ENCODE measurements at places on chromosomes 5 and 9. TPM values are rescaled to one million over a fixed set of nuclear protein-coding genes. Genes with fewer than 3 reads are reported as not detected.

GRCh38 chr9:88064554-88064953 lies 73.7 kb downstream of the SPATA31C2 start:
- no peaks in the 10 kb centered on the region for H3K36me3 ChIP-seq
- H3K27ac ChIP-seq = no peak overlapping the region
- H3K4me1 ChIP-seq = no peaks in the 10 kb centered on the region
- no peak overlapping the region for H3K4me3 ChIP-seq
- no peak for DNase-seq

GABBR2 gene
- total RNA-seq = not detected

ANKRD20A1 gene
- total RNA-seq = not detected

GRCh38 chr9:722388-722980 lies 119.0 kb upstream of the DMRT1 start:
- H3K36me3 ChIP-seq = no peaks in the 10 kb centered on the region
- no peaks in the 10 kb centered on the region for H3K4me1 ChIP-seq
- H3K27ac ChIP-seq = no peak overlapping the region
- H3K27me3 ChIP-seq = peaks cover 8% of the 10 kb centered on the region
- H3K4me3 ChIP-seq = no peak overlapping the region

- H3K27me3 ChIP-seq = peaks cover 3% of the 10 kb centered on the region
- DNase-seq = peak; percentile 48
- peaks cover 49% of the 10 kb centered on the region for H3K4me1 ChIP-seq
- peak overlapping the region; percentile 88 for H3K27ac ChIP-seq
- H3K36me3 ChIP-seq = peaks cover 18% of the 10 kb centered on the region
Observed at GRCh38 chr5:139272471-139273321, 20.8 kb upstream of the MATR3 start.

GRCh38 chr9:120890320-120891244 lies 13.6 kb upstream of the PHF19 start:
- peak; percentile 71 for DNase-seq
- peak overlapping the region; percentile 99 for H3K27ac ChIP-seq
- H3K4me3 ChIP-seq = peak overlapping the region; percentile 62
- peaks cover 94% of the 10 kb centered on the region for H3K4me1 ChIP-seq
- H3K27me3 ChIP-seq = no peaks in the 10 kb centered on the region

PCSK1 gene
- total RNA-seq = not detected

- DNase-seq = no peak
- no peaks in the 10 kb centered on the region for H3K36me3 ChIP-seq
- peaks cover 62% of the 10 kb centered on the region for H3K27me3 ChIP-seq
- no peak overlapping the region for H3K4me3 ChIP-seq
- H3K27ac ChIP-seq = no peak overlapping the region
Observed at GRCh38 chr5:52985306-52985705, 3.8 kb upstream of the ITGA2 start.

GLDC gene
- 0.50 TPM for total RNA-seq

- H3K4me3 ChIP-seq = no peak overlapping the region
- H3K27me3 ChIP-seq = no peaks in the 10 kb centered on the region
- H3K27ac ChIP-seq = no peak overlapping the region
- H3K4me1 ChIP-seq = peaks cover 5% of the 10 kb centered on the region
Observed at GRCh38 chr5:56190497-56190896, 42.6 kb downstream of the ANKRD55 start.

PCDHB2 gene
- not detected for total RNA-seq

FNIP1 gene
- total RNA-seq = 24.8 TPM

GRCh38 chr9:33638391-33638915 lies 114.4 kb downstream of the ANKRD18B start:
- no peaks in the 10 kb centered on the region for H3K4me1 ChIP-seq
- DNase-seq = no peak

LCN1 gene
- not detected for total RNA-seq

DNA sequence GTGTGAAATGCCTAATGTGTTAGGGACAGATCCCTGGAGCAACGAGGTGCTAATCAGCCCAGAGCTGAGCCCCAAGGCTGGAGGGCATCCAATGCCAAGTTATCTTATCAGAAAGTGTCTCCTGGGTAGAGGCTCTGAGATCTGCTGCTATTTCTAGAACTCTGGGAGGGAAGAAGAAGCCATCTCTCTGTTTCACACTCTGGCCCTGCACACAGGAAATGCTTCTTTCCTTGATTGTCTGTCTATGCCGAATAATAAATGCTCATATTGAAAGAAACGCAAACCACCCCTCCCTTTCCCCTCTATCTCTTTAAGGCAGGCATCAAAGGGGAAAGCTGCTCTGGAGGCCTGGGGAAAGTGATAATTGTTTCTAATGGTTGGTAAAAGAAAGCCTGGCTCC lies 166.7 kb downstream of the PAPPA start:
- no peak for DNase-seq
- H3K36me3 ChIP-seq = no peaks in the 10 kb centered on the region

GRCh38 chr5:9063615-9064245 lies 482.1 kb downstream of the SEMA5A start:
- no peaks in the 10 kb centered on the region for H3K27me3 ChIP-seq
- no peak for DNase-seq
- no peak overlapping the region for H3K4me3 ChIP-seq
- no peaks in the 10 kb centered on the region for H3K36me3 ChIP-seq
- H3K4me1 ChIP-seq = no peaks in the 10 kb centered on the region
- H3K27ac ChIP-seq = no peak overlapping the region

DNA sequence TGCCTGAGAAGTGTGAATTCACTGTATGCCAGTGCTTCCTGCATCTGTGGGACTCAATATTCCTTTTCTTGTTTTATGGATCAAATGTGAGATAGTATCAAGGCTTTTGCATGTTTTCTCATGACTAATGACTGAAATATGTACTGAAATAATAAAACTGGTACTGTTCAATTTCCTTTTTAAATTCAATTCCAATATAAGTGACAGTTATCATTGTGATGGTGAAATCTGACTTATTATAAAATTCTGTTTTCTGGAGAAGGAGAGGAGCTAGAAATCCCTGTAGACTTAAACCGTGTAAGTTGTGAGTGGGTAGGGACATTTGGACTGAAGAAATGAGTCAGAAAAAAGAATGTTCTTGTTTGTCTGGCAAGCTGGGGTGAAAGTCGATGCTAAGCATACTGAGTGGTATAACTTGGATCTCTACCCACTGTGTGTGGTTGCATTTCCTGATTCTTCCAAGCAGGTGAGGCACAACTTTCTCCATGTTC lies 245.2 kb downstream of the EFNA5 start:
- no peak for DNase-seq
- no peaks in the 10 kb centered on the region for H3K36me3 ChIP-seq
- no peaks in the 10 kb centered on the region for H3K4me1 ChIP-seq
- peaks cover 16% of the 10 kb centered on the region for H3K27me3 ChIP-seq

DNA sequence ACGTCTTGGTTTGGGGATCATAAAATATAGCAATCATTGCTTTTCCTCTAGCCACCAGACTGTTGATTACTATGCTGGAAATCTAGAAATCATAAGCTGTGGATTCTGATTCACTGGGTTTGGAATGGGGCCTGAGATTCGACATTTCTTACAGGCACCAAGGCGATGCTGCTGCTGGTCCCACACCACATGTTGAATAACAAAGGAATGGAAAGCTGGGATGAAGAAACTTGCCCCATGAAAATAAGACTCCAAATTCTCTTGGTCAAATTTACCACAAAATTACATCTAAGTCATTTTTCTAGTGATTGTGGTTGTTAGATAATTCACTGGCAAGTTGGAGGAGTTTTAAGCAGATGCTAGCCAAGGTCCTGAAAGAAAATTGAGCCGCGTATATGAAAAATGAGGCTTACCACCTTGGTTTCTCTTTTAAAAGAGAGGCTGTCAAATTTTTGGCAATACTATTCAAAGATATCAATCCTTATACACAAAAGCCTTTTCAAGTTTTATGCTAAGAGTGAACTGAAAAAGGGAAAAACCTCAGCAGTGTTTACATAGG lies 23.0 kb upstream of the MEIKIN start:
- H3K4me1 ChIP-seq = peaks cover 9% of the 10 kb centered on the region
- no peak overlapping the region for H3K4me3 ChIP-seq
- no peaks in the 10 kb centered on the region for H3K27me3 ChIP-seq
- no peak for DNase-seq
- H3K36me3 ChIP-seq = peaks cover 44% of the 10 kb centered on the region

GRCh38 chr5:157252711-157253465 lies 13.0 kb upstream of the CYFIP2 start:
- H3K27ac ChIP-seq = peak overlapping the region; percentile 94
- H3K4me3 ChIP-seq = peak overlapping the region; percentile 50
- H3K36me3 ChIP-seq = peaks cover 93% of the 10 kb centered on the region
- peaks cover 97% of the 10 kb centered on the region for H3K4me1 ChIP-seq
- no peaks in the 10 kb centered on the region for H3K27me3 ChIP-seq

- H3K27ac ChIP-seq = no peak overlapping the region
- H3K4me3 ChIP-seq = no peak overlapping the region
- DNase-seq = no peak
- H3K36me3 ChIP-seq = no peaks in the 10 kb centered on the region
Observed at GRCh38 chr5:18305288-18305924, 671.1 kb downstream of the TAF11L14 start.

DNA sequence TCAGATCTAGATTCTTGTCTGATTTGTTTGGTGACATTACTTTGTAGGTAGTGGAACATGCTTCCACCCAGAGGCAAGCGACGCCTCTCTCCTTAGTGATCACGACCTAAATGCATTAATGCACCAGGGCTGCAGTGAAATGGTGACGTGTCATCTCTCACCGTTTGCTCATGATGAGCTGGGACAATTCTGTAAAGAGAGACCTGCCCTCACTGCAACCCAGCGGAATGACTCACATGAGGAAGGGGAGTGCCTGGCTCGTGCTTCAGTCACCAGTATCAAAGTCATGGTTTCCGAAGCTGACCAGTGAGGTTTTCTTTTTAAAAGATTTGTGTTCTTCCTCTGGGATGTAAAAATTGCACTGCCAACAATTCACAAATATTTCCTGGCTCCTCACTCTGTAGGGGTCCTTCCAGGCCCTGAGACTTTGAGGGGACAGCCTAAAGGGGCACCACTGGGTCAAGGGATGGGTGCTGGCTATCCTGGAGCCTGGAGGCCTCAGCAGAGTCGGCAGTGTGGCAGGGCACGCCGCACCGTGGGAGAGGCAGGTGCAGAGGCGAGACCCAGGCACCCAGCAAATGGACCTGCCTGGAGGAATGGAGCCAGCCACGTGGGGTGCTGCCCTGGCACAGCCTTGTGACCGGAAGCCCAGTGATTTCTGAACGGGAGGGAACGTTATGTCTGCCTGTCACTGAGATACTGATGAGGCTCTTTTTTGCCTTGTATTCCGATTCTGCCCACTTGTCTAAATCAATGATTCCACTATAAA lies 17.3 kb downstream of the QSOX2 start:
- no peak for DNase-seq
- H3K27ac ChIP-seq = peak overlapping the region; percentile 1
- H3K4me3 ChIP-seq = no peak overlapping the region

SLC6A18 gene
- total RNA-seq = not detected

GRCh38 chr5:10654566-10654965 lies 90.7 kb downstream of the ANKRD33B start:
- no peak overlapping the region for H3K27ac ChIP-seq
- DNase-seq = no peak
- no peaks in the 10 kb centered on the region for H3K36me3 ChIP-seq
- no peak overlapping the region for H3K4me3 ChIP-seq

PDCD1LG2 gene
- 2.2 TPM for total RNA-seq

- H3K4me3 ChIP-seq = no peak overlapping the region
- H3K27ac ChIP-seq = no peak overlapping the region
- no peaks in the 10 kb centered on the region for H3K4me1 ChIP-seq
- no peak for DNase-seq
- H3K27me3 ChIP-seq = peaks cover 9% of the 10 kb centered on the region
- H3K36me3 ChIP-seq = no peaks in the 10 kb centered on the region
Observed at GRCh38 chr5:137561608-137562007, 62.5 kb upstream of the SPOCK1 start.

GRCh38 chr9:95494416-95495371 lies 22.1 kb downstream of the PTCH1 start:
- peak; percentile 90 for DNase-seq
- peaks cover 15% of the 10 kb centered on the region for H3K27me3 ChIP-seq
- peak overlapping the region; percentile 65 for H3K4me3 ChIP-seq
- peaks cover 71% of the 10 kb centered on the region for H3K4me1 ChIP-seq
- H3K27ac ChIP-seq = peak overlapping the region; percentile 94

GRCh38 chr5:17224858-17225511 lies 7.6 kb downstream of the BASP1 start:
- DNase-seq = no peak
- peaks cover 18% of the 10 kb centered on the region for H3K27me3 ChIP-seq
- H3K4me3 ChIP-seq = no peak overlapping the region
- H3K27ac ChIP-seq = no peak overlapping the region

TMEM203 gene
- 34.0 TPM for total RNA-seq

Data from activated CD4-positive, alpha-beta T cell treated with anti-CD3 and anti-CD28 coated beads, Interleukin-2, amount 10 ng/mL, durations not matched to agents 7 days and 5 days (primary cell).